8988T (cell line): ENCODE measurements at places on chromosomes 7 and 10.

- no peak for DNase-seq
Observed at GRCh38 chr10:95964756-95965155, 57.0 kb downstream of the CC2D2B start.

- DNase-seq, result no peak
Observed at GRCh38 chr7:152347888-152348287, 87.9 kb downstream of the KMT2C start.

GRCh38 chr7:36999626-37000485, 275.6 kb upstream of the AOAH start:
- no peak for DNase-seq

DNA sequence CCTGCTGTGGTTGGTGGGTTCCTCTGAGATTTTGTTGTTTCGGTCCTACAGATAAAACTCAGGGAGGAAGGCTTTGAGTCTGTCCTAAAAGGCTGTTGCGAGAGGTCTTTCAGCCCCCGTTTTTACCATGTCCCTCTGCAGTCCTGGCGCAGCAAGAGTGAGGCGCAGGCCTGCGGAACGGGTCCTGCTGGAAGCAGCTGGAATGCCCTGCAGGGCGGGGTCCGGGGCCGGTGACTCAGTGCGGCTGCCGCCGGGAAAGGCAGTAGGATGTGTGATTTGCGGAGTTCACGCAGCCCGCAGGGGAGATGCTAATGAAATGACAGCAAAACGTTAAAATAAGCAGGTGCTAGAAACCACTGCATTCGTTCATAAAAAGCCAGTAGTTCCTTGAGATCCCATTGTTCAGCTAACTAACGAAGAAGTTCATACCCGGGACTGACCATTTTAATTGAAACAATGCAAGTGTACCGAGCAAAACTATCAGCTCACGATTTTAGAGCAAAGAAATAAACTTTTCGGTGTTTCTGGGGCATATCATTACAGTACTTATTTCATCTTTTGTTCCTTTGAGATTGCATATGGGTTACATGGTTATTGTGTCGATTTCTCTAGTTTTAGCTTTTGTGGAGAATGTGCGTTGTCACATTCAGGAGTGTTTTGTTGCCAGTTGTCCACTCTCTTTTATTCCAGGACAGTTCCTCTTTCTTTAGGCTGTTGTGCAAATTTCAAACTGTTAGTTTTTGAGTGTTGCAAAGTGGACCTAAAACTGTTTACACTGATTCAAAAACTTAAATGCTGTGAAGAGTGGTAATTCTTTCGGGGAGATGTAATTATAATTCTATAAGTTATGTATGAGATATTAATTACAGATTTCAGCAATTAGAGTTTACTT, 783 bp downstream of the ANLN start:
- DNase-seq, result peak; percentile 54

DNA sequence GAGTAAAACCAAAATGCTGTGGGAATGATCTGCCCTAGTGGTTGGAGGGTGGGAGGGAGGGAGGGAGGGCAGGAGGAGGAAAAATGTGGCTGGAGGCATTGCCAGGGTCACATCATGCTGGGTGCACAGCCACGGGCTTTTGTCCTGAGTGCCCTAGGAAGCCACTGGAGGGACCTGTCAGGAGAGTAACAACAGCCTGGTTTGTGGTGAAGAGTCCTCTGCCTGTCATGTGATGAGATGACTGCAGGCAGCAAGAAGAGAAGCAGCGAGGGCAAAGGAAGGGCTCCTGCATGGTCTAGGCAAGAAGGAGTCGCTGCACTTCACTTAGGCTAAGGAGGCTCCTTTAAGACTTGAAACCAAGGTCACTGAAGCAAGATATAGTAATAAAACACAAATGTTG, 65.6 kb downstream of the PKD1L1 start:
- no peak for DNase-seq

DNA sequence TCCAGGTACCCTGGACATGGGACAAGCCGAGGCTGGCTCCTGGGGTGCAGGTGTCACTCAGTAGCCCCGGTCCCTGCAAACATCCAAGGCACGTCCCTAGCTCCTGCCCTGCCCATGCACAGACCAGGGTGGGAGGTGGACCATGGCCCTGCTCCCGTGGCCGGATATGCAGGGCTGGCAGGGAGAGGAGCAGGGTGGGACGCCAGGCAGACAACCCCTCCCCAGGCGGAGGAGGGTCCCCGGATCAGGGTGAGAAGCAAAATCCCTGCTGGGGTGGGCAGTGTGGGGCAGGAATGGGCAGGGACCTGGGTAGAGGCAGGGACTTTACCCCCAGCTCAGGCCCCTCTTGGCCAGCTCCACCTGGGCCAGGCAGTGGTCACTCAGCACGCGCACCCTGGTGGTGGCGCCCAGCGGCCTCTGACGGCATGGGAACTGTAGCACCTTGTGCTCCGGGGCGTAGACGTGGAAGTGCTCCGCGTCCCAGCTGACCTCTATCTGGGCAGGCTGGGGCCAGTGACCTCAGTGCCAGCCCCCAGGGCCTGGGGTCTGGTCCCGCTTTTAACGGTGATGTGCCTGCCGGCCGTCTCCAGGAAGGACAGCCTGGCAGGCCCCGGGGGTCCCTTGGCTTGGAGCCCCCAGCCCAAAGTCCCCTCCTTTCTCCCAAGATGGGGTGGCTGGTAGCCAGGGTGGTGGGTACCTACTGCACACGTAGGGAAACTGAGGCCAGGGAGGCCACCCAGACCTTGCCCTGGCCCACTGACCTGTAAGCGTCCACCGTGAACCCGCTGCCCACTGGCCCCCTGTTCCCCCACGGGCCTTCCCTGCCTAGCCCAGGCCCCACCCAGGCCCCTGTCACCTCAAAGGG, 1.2 kb downstream of the GRIFIN start:
- peak; percentile 29 for DNase-seq

DNA sequence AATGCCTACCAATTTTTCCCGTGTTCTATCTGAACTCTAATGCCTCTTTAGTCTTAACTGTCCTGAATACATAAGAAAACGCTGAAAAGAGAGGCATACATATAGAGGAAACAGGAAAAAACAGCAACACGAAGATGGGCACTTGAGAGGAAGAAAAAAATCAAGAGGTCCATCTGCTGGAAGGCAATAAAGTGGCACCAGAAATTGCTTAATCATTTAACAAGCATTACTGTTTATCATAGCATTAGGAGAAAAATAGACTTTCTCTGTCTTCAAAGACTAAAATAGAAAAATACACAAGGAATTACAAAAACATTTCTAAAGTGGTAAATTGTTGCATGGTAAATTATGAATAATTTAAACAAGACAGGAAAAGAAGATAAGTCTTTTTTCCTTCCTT, 35.0 kb downstream of the NSUN6 start:
- no peak for DNase-seq

DNA sequence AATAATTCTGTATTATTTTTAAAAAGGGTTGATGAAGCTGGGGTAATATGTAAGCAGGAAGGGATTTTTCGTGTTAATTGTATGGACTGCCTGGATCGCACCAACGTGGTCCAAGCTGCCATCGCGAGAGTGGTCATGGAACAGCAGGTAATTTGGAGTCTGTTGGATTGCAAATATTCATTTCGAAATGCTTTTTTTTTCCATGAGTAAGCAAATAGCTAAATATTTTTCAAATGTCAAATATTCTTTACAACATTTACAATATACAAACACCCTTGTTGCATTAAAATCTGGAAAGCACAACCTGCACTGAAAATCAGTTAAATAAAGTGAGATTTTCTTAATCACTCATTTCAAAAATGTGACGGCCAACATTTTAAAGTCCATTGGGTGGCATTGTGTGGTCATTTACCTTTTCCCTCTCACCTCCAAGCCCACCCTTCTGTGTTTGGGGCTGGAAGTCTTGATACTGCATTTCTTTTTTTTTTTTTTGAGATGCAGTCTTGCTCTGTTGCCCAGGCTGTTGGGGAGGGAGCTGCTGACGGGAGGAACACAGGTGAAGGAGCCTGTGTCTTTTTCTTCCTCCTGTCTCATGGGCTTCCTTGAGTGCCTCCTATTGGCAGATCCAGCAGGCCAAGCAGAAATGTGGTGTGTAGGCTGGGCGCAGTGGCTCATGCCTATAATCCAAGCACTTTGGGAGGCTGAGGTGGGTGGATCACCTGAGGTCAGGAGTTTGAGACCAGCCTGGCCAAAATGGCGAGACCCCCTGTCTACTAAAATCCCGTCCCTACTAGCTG, 66.1 kb downstream of the MCMBP start:
- DNase-seq, result no peak

DNA sequence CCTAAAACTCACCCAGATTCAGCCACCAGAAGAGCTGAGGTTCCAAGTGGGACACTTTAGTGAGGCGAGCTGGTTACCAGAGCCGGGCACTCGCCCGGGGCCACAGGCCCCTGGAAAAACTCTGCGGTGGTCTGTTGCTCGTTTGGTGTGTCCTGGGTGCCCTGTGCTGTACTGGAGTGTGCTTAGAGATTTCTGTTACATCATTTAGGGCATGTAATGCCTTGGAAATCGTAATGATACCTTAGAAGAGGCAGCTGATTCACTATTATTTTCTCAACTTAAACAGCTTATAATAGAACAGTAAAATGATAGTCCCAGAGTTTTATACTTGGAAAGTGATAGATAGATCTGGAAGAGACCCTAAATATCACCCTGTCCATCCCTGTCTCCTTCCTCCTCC, 48.5 kb upstream of the BTBD16 start:
- DNase-seq, result no peak

GRCh38 chr7:51226916-51227535, 89.6 kb downstream of the COBL start:
- DNase-seq, result no peak

DNA sequence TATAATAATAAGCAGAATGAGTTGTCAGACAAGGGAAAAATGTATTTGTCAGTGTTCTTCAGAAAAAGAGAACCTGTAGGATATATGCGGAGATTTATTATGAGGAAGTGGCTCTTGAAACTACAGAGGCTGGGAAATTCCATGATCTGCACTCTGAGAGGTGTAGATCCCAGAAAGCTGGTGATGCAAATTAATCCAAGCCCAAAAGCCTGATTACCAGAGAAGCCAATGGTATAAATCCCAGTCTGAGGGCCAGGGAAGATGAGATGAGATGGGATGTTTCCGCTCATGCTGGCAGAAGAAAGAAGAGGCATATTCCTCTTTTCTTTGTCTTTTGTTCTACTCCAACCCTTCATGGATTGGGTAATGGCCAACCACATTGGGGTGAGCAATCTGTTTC, 732.8 kb upstream of the IGFBP3 start:
- no peak for DNase-seq

DNA sequence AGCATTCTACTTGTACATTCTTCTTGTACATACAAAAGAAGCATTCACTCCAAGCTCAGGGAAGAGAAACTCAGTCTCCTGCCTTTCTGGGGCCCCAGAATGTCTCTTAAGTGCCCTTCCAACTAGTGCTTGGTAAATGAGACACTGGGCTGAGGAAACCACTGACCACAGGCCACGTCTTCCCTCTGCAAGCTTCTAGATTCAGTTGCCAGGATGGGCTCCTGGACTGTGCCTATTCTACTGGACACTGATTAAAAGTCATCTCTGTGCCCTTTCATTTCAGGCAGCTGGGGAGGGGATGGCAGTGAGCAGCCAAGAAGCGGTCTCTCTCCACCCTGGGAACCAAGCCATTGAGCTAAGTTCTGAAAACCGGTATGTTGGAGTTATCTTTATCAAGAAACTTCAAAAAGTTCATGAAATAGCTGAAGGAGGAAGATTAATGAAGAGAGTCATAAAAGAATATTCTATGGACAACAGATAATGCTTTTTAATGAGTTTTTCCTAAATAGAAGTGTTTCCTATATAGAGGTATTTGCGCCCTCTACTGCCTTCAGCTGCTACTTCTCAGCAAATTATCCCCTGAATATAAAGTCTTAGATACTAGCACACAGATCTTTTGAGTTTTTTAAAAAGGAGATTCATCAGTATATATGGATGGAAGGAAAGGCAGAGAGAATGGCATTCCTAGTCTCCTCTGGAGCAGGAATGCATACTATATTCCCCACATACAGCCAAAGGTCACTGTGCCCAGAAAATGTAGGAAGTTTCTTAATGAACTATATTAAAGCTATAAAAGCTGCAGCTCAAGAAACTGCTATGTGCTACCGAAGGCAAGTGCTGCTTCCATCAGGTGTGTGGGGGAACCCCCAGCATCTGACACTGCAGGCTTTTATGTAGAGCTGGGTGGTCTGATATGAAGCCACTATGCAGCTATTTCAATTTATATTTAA, 8.4 kb upstream of the IFIT1B start:
- DNase-seq, result peak; percentile 18

DNA sequence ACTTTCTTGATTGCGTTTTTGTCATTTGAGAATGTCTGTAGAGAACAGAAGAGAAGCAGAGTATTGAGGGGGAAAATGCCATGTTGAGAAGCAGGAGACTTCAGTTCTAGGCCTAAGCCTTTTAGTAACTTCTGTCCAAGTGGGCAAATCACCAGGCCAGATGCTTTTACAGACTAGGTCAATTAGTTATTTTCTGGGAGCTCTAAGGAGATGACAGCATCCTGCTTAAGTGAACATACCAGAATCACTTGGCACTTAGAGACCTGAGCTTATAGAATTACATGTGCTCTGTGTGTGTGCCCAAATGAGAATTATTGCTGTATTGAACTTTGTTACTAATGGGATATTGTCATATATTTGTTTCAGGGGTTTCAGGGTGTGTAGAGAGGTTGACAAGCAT, 24.0 kb downstream of the AGK start:
- DNase-seq, result no peak

- DNase-seq, result no peak
Observed at GRCh38 chr10:49285232-49285631, 13.7 kb upstream of the C10orf71 start.

GRCh38 chr7:40219917-40220316, 85.1 kb downstream of the SUGCT start:
- no peak for DNase-seq

- no peak for DNase-seq
Observed at GRCh38 chr7:88015309-88015708, 81.3 kb downstream of the ADAM22 start.

- DNase-seq, result no peak
Observed at GRCh38 chr7:131188367-131189339, 139.0 kb upstream of the MKLN1 start.

DNA sequence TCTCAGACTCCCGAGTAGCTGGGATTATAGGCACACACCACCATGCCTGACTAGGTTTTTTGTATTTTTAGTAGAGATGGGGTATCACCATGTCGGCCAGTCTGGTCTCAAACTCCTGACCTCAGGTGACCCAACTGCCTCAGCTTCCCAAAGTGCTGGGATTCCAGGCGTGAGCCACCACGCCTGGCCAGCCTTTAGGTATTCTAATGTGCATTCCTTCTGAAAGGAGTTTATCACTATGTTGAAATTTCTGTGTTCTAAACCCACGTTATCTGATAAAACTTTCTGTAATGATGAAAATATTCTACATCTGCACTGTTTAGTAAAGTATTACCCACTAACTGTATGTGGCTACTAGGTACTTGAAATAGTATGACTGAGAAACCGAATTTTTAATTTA, 110.6 kb upstream of the IMMP2L start:
- DNase-seq, result no peak

GRCh38 chr7:66167773-66168387, 37.3 kb upstream of the TPST1 start:
- DNase-seq, result no peak
